ENCODE measurements at places on chromosomes 16 and 17.

DNA sequence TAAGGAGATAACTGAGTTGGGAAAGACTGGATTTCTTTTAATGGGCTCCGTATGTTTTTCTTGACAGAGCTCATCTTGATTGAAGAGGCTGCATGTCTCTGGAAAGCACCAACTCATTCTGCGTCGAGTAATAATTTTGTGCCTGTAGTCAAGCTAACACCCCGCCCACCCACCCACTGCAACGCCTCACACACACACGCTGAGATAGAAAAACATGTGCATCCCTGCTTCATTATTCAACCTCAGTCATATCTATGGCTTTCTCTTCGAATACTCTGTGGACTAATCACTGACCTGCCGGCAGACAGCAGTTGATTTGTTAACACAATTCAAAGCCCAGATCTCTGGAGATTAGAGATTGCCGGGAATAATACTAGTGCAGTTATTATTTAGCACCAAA lies 220.2 kb upstream of the TOM1L1 start:
- DNase-seq, result no peak

DNA sequence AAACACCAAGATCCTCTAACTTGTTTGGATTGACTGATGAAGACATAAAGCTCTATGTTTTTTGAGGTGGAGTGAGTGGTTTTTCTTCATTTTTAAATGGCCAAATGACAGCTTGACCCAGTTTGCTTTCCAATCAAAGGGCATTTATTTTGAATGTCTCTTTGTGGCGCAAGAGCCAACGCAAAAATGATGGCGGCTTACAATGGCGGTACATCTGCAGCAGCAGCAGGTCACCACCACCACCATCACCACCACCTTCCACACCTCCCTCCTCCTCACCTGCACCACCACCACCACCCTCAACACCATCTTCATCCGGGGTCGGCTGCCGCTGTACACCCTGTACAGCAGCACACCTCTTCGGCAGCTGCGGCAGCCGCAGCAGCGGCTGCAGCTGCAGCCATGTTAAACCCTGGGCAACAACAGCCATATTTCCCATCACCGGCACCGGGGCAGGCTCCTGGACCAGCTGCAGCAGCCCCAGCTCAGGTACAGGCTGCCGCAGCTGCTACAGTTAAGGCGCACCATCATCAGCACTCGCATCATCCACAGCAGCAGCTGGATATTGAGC lies 329 bp downstream of the NLK start:
- no peak for DNase-seq

- DNase-seq, result peak; percentile 65
Observed at GRCh38 chr17:66200685-66201092, 8.8 kb upstream of the CEP112 start.

DNA sequence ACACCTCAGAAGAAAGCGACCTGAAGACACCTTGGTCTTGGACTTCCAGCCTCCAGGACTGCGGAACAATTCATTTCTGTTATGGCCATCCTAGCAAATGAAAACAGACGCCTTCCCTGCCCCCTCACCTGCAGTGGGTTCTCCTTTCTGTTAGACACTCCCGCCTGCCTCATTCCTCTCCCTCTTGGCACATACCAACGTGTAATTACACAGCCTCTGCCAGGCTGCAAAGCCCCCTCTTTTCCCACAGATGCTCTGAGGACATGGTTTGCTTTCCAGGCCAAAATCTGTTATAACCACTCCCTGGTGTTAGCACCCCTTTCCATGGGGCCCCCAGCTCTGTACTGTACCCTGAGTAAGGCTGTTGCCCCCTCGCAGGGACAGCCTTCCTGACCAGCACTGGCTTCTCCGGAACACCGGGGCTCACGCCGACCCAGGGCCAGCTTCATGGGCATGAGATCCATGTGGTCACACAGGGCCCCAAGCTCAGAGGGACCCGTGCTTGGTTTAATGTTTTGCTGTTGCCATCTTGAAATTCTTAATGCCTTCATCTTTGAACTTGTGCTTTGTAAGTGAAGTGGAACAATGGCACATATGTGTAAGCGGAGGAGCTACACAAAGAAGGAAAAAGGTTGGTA lies 64.1 kb downstream of the SDK2 start:
- no peak for DNase-seq

DNA sequence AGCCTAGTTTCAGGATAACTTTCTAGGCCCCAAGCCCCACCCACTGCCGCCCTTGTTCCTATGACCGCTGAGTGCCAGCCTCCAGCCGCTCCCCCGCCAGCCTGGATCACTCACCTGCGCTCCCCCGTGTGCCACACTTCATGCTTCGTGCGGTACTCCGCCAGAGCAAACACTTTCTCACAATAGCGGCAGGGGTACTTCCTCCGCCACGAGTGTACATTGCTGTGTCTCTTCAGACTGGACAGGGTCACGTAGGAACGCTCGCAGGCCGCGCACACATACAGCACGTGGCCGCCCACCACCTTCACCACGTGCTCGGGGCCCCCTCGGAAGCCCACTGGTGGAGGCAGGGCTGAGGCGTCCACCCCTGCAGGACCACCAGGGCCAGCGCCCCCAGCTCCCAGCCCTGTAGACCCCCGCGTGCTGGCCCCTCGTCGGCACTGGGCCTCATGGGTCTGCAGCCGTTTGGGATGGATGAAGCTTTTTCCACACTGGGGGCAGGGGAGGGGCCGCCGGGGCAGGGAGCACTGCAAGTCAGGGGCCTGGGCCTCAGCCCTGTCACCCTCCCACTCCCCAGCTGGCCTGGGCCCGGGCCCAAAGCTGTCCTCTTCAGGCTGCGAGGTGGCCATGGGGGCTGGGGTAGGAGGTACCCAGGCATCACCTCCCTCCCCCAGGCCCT lies 13.7 kb downstream of the ZBTB4 start:
- DNase-seq, result no peak

Measured in activated CD4-positive, alpha-beta T cell treated with anti-CD3 and anti-CD28 coated beads, Interleukin-2, Interleukin-4, amounts not matched to agents 100 ng/mL and 50 ng/mL, durations not matched to agents 16 hours and 8 hours (primary cell).